ENCODE measurements at places on chromosomes 6 and 20. TPM values are rescaled to one million over a fixed set of nuclear protein-coding genes. Genes with fewer than 3 reads are reported as not detected.

SCRT2 gene
- not detected for total RNA-seq

GPX5 gene
- not detected for total RNA-seq

SLC2A10 gene
- total RNA-seq: 9.6 TPM

RRAGD gene
- 0.35 TPM for total RNA-seq

GTSF1L gene
- total RNA-seq: not detected

FBXO9 gene
- 30.3 TPM for total RNA-seq

TAF11 gene
- 24.1 TPM for total RNA-seq

SUPT3H gene
- 3.6 TPM for total RNA-seq

IPCEF1 gene
- total RNA-seq: 0.29 TPM

STK38 gene
- total RNA-seq: 25.7 TPM

GLP1R gene
- not detected for total RNA-seq

RPP40 gene
- 29.3 TPM for total RNA-seq

Measured in PC-3 (cell line).